ENCODE measurements at places on chromosomes 1 and 21.

- DNase-seq, result no peak
These were observed 79.8 kb downstream of the NFASC start for GRCh38 chr1:204950353-204951001.

DNA sequence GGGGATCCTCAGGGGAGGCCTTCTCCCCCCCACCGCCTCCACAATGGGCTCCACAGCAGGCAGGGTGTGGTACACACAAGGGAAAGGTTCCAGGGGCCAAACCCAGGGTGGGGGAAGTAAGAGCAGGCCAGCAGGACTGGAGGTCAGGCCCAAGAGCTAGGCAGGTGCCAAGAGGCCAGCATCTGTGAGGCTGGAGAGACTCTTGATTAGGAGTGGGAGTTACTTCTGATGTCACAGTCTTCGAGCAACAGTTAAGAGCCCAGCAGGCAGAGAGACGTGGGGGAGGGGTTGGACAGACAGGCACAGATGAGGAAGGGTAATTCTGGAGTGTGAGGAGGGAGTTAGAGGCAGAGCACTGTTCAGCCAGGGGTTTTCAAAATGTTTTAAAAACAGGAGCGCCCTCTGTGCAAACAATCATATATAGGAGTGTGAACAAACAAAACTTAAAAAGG, 55.8 kb downstream of the SLC9A1 start:
- DNase-seq, result peak; percentile 20

DNA sequence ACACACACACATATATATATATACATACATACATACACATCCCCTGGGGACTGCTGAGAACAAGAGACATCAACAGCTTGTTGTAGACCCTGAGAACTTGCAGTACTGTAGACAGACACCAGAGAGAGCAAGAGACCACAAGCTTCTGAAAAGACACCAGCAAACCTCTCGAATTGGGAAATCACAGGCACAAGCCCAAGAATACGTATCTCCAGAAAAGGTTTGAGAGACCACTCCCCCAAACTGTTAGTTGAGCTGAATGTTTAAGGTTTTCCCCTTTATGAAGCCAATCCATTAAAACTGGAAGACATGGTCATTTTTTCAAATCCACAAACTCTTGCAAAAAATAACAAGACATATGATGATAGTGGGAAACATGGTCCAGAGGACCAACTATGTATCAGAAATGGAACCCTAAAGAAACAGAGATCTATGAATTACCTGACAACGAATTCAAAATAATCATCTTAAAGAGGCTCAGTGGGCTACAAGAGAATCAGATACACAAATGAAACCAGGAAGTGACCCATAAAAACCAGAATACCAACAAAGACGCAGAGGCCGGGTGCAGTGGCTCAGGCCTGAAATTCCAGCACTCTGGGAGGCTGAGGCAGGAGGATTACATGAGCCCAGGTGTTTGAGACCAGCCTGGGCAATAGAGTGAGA, 45.1 kb downstream of the SLC2A1 start:
- peak; percentile 69 for DNase-seq

GRCh38 chr1:222326006-222326709, 221.7 kb downstream of the HHIPL2 start:
- no peak for DNase-seq

DNA sequence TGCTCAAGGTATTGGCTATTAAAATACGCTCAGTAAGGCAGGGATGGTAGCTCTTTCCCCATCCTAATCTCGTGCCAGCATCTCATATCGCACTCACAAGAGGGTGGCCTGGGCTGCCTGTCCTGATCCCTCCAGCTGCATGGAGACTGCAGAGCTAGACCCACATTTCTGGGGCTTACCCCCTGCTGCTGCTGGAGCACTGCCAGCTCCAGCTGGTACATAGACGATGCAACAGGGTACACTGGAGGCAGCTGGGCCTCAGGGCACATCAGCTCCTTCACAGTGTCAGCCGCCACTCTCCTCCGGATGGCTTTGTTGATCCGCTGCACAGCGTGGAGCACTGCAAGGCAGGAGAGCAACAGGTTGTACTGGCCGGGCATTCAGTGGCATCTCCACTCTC, 16.0 kb downstream of the IQGAP3 start:
- DNase-seq, result no peak

DNA sequence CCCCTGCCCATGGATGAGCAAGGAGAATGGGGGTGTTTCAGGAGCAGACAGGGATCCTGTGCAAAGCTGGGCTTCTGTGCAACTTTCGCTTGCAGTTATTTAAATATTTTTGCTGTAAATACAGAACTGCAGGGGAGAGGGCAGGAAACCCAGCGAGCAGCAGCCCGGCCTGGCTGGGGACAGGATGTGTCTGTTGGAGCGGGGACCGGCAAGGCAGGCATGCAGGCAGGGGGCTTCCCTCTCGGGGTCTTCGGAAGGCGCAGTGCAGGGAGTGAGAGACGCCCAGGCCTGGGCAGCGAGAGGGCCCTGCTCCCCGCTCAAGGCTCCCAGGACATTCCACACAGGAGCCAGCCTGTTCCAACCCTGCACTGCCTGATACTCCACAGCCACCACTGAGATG, 1.7 kb upstream of the AIRE start:
- no peak for DNase-seq

DNA sequence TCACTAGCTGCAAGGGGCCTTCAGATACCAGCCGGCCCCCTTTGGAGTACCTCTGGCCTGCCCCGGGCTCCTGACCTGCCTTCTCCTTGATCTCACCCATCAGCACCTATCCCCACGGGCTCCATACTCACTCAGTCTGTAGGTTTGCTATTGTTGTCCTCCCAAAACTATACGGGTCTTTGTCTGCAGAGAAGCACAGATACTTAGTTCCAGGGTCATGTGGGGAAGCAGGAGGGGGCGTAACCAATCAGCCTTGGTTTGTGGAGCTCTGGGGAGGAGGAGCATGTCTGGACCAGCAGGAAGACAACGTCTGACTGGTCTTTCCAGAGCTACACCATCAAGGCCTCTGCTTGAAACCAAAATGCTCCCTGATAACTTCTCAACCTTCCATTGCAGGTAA, 15.2 kb downstream of the TMEM63A start:
- no peak for DNase-seq

DNA sequence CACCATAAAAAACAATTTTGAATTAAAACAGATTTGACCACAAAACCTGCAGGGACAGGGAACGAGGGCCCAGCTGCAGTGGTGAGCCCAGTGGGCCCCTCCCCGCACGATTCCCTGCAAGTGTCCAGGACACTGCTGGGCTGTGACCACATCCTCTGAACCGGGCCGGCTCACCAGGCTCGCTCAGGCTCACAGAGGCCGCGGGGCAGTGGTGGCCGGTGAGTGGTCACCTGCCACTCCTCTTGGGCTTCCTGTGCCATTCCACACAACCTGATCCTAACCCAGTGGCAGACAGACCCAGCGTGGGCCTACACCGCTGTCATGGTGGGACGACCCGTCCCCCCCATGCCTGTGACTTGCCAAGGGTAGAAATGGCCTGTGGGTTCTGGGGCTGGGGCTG, 36.5 kb upstream of the RIPK4 start:
- no peak for DNase-seq
